Endothelial cell of umbilical vein (primary cell): ENCODE measurements at places on chromosomes 5 and 9. TPM values are rescaled to one million over a fixed set of nuclear protein-coding genes. Genes with fewer than 3 reads are reported as not detected.

GRCh38 chr9:8733131-8733954 lies 933.8 kb upstream of the DMAC1 start:
- peak; percentile 43 for DNase-seq

GRCh38 chr5:95649274-95649673 lies 2.7 kb downstream of the RFESD start:
- no peak for DNase-seq

GRCh38 chr5:127370631-127371030 lies 80.0 kb downstream of the MEGF10 start:
- DNase-seq: no peak

DNA sequence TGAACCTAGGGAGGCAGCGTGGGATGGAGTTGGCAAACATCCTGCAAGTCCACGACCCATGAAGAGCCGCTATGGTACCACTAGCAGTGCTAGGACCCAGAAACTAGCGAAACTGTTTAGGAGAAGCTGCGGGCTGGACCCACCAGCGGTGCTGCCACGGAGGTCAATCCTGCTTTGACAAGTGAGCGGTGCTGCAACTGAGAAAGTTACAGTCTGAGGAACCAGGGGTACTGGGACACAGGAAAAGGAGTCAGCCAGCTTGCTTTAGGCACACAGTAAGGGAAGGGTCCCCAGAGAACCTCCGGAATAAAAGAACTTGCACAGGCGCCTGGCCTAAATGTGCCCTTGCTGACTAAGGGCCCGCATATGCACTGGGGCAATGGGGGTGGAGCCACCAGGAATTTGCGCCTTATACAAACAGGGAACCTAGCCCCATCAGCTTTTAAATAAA lies 23.6 kb upstream of the ANXA2R start:
- peak; percentile 4 for DNase-seq

DNA sequence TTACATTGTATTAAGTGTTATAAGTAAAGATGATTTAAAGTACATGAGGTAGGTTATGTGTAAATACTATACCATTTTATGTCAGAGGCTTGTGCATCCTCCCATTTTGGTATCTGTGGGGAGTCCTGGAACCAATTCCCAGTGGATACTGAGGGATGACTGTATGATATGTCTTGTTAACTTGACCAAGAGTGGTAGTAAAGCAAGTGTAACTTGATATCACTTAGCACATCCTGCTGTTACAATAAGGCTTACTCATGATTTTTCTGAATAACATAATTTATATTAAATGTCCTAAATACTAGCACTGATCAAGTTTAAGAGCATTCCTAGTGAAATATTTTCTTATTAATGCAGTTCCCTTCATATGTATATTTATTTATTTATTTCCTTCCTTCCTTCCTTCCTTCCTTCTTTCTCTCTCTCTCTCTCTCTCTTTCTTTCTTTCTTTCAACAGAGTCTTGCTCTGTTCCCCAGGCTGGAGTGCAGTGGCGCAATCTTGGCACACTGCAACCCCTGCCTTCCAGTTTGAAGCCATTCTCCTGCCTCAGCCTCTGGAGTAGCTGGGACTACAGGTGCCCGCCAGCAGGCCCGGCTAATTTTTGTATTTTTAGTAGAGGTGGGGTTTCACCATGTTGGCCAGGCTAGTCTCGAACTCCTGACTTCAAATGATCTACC lies 7.5 kb downstream of the NDFIP1 start:
- DNase-seq: no peak

GRCh38 chr5:132012371-132013005 lies 1.0 kb upstream of the ACSL6 start:
- peak; percentile 70 for DNase-seq

DNA sequence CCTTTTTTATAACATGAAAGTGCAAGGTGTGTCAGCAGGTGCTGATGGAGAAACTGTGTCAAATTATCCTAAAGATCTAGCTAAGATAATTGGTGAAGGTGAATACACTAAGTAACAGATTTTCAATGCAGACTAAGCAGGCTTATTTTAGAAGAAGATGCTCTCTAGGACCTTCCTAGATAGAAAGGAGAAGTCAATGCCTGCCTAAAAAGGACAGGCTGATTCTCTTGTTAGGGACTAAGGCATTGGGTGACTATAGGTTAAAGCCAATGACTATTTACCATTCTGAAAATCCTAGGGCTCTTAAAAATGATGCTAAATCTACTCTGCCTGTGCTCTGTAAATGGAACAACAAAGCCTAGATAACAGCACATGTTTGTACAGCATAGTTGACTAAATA lies 1682.4 kb downstream of the MAT2B start:
- DNase-seq: no peak

GRCh38 chr5:57576317-57576716 lies 93.7 kb upstream of the ACTBL2 start:
- DNase-seq: no peak

- peak; percentile 18 for DNase-seq
These were observed 419.4 kb upstream of the PTGER4 start for GRCh38 chr5:40260361-40260760.

DNA sequence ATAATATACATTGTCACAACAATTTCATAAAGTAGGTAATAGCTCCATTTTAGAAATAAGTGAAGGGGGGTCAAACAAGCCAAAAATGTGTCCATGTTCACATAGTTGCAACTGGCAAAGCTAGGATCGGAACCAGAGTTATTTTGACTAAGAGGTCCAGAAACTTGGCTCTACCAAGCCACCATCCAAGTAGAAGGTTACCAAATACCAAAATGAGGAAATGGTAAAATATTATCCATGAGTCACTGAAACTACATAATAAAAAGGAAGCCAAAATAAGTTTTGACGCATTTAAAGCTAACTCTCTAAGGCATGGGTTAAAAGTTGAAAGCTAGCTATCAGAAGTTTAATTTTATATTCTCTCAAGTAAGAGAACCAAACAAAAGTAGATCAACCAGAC lies 886.9 kb upstream of the DMAC1 start:
- no peak for DNase-seq

GRCh38 chr9:81390792-81391456 lies 298.4 kb downstream of the TLE1 start:
- DNase-seq: no peak

DNA sequence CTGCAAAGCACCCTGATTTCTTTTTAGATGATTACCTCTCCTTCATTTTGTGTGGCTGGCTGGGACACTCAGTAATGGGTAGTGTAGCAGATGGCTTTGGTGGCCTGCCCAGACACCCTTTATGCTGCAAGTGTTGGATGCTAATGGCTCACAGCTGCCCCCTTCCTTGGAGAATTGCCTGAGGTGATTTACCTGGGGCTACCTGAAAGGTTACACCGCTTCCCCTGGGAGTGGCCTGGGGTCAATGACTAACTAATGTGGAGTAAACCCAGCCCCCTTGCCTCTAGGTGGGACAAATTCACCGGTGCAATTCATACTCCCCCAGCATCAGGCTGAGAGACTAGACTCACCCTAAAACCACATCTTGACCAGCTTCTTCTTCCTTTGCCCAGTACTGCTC lies 23.5 kb upstream of the HAND1 start:
- no peak for DNase-seq

DNA sequence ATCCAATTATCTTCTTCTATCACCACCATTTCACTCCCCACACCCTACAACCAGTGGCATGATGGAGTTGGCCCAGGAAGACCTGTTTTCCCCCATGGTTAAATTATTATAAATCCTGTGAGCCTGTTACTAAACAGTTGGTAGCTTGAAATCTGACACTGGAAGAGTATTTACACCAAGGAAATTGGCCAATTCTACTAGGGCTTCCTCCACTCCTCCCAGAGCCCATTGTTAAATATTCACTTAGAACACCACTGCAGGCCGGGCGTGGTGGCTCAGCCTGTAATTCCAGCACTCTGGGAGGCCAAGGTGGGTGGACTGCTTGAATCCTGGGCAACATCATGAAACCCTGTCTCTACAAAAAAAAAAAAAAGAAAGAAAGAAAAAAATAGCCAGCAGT lies 32.4 kb upstream of the CKS2 start:
- no peak for DNase-seq

DNA sequence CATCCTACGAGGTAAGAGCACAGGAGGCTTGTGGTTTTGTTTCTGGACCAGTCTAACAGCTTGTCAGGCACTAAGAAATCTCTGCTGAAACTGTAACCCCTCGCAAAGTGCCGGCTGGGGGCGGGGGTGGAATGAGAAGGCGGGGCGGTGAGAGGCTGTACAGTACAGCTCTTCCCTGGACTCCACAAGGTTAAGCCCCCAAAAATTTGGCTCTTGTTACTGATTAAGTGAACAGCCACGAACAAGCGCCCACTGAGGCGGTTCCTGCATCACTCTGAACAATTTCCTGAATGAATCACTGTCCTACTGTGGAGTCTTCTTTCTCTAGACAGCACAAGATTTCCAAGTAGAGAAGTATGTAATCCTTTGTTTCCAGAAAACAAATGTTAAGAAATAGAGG lies 6.8 kb downstream of the FBP2 start:
- no peak for DNase-seq

GRCh38 chr5:109053995-109054417 lies 306.3 kb downstream of the FER start:
- no peak for DNase-seq

- DNase-seq: no peak
These were observed 53.3 kb downstream of the JADE2 start for GRCh38 chr5:134578578-134579283.

DNA sequence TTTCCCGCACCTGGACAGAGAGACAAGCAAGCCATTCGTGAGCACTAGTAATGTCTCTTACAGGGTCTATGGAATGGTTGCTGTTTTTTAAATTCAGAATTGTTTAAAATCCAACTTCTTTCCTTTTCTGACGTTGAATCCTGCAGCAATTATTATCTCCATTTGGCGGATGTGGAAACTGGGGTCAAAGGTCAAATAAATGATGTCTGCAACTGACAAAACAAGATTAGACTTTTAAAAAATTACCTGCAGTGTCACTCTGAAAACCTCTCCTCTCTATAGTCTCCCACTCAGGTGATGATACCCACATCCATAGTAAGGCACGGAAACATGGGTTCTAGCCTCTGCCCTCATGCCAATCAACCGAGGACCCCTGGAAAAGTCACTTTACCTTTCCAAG lies 142.7 kb upstream of the SMIM23 start:
- DNase-seq: no peak

DNA sequence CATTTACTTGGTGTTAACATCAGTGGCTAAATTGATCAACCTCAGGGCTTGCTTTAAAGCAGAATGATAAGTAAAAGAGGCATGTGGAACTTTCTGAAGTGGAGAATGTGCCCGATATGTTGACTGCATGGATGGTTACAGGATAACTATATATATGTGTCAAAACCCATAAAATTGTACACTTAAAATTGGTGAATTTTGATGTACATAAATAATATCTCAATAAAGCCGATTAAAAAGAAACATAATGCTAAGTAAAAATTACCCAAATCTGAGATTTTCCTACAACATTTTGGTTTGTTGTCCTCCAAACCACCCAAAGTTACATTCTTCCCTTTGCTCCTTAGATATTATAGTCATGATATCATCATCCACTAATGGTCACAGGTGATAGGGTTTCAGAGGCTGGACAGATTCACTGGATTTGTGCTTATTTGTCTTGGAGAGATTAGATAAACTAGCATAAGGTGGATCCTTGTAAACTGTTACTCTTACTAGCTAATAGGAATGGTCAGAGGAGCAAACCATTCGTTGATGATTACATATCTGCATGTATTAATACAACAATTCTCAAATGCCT lies 119.7 kb upstream of the RPS23 start:
- DNase-seq: no peak

- peak; percentile 67 for DNase-seq
These were observed 1.3 kb upstream of the SH3PXD2B start for GRCh38 chr5:172455511-172456061.

DNA sequence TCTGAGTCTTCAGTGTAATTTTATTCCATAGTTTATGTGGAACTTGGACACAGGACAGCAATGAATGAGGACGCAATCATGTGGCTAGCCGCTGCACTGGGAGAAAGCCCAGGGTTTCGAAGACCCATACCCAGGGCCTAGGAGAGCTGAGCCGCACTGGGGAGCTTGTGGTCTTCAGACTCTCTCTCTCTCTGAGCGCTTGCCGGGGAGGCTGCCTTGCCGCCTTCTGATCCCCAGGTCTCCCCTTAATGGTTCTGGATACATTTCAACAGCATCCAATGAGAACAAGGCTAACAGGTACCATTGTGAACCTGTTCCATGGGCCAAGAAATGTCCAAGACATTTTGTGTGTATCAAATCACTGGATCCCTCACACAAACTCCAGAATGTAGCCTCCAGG lies 383.4 kb downstream of the ICE1 start:
- DNase-seq: no peak

THBS4 gene
- polyA plus RNA-seq: not detected in 2 replicates

TMEM267 gene
- polyA plus RNA-seq: 4.9 and 5.4 TPM in 2 replicates

GFPT2 gene
- 3.2 and 4.3 TPM in 2 replicates for polyA plus RNA-seq

NR5A1 gene
- not detected in 2 replicates for polyA plus RNA-seq

C5orf63 gene
- 1.3 and 1.4 TPM in 2 replicates for polyA plus RNA-seq

ZNF618 gene
- polyA plus RNA-seq: 19.8 and 22.6 TPM in 2 replicates

GRM6 gene
- polyA plus RNA-seq: not detected in 2 replicates

PKD2L2 gene
- not detected in 2 replicates for polyA plus RNA-seq

SLC45A2 gene
- polyA plus RNA-seq: not detected in 2 replicates

PCDHA1 gene
- polyA plus RNA-seq: 0.03 and 0.04 TPM in 2 replicates

SPATA31E1 gene
- not detected in 2 replicates for polyA plus RNA-seq

DPYSL3 gene
- 80.3 and 81.6 TPM in 2 replicates for polyA plus RNA-seq

NUTM2F gene
- not detected in 2 replicates for polyA plus RNA-seq

ADRA1B gene
- 0.77 and 0.89 TPM in 2 replicates for polyA plus RNA-seq

NRARP gene
- polyA plus RNA-seq: 54.0 and 72.9 TPM in 2 replicates

INSL6 gene
- not detected in 2 replicates for polyA plus RNA-seq

SHOC1 gene
- not detected in 2 replicates for polyA plus RNA-seq

PCDHB11 gene
- polyA plus RNA-seq: 0.11 and 0.13 TPM in 2 replicates

PHYHD1 gene
- 1.1 and 1.8 TPM in 2 replicates for polyA plus RNA-seq

IL33 gene
- polyA plus RNA-seq: 6.0 and 8.7 TPM in 2 replicates

TYRP1 gene
- polyA plus RNA-seq: 0.40 and 0.63 TPM in 2 replicates

CACNA1B gene
- polyA plus RNA-seq: 0.03 and 0.41 TPM in 2 replicates
